Activated CD4-positive, alpha-beta T cell treated with anti-CD3 and anti-CD28 coated beads, Interleukin-2, amount 50 U/mL, for 4 hours (primary cell): ENCODE measurements at places on chromosomes 4 and X.
A peak's percentile ranks its signal among the peaks of the same experiment; 100 is the strongest.

GRCh38 chr4:186848437-186848836 lies 124.8 kb upstream of the FAT1 start:
- DNase-seq: no peak

DNA sequence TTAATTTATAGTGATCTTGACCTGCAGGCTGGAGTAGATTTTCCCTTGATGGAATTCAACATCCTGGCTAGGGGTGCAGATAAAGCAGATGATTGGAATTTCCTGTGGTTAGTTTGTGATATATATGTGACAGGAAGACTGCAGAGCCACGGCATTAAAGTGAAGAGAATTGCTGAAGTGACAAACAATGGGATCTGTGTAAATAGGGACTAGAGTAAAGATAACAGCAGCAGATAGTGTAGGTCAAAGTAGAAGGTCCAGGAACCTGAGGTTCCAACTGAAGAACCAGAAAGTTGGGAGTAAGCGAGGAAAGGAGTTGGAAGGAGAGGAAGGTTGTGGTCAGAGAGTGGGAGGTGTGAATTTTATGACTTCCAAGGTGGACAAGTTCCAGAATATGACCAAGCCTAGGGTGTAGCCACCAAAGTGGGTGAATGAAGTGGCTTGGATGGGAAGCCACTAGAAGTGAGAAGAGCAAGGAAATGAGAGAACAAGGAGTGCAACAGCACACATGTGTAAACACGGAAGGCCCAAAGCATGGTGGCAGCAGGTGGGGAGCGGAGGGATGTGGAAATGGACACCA lies 325.0 kb downstream of the RAB28 start:
- DNase-seq: no peak

DNA sequence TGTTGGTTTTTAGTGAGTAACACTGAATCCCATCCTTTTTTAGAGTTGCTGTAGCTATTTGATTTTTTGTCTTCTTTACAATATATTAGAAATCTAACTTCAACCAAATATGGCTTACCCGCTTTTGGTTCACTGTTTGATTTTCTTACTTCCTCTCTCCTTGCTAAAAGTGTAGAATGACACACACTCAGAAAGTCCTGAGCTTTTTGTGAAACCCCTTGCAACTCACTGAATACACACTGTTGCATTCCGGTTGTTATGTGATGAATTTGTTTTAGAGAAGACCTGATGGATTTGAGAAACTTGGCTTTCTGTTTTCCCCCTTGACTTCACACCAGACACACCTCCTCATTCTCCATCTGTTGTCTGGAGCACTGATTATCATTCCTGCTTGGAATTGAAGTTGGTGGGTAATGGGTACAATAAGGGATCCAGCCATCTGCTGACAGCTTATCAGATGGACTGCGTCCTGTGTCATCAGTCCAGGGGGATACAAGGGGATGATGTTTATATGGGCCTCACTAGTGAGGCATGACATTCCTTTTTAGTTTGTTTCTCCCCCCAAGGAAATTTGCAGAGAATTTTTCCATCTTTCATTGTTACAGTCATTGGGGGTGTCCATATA lies 5.2 kb downstream of the TMEM164 start:
- no peak for DNase-seq

DNA sequence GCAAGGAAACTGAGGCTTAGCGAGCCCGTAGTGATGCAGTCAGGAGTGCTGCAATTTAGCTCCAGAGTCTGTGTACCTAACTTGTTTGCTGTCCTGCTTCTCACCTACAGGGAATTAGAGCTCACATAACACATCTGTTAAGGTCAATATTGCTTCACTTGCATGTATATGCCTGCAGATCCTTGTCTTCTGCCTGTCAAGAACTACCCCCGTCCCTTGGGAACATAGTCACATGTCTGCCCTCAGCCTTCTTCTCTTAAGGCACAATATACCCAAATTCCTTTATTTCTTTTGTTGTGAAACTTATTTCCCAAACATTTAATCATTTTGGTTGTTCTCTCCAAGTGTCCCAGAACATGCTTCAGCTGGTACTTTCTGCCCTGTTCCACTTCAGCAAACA lies 103.3 kb upstream of the LEF1 start:
- DNase-seq: no peak

DNA sequence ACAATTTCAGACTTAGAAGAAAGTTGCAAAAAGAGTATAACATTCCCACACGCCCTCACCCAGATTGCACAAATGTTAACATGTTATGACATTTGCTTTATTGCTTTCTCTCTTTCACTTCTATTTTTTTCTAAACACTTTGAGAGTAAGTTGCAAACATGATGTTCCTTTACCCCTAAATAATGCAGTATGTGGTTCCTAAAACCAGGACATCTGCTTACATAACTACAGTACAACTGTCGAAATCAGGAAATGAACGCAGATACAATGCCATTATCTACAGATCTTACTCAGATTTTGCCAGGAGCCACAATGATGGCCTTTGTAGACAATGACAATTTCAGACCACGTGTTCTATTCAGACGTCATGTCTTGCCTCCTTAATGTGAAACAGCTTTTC lies 22.4 kb downstream of the SH3TC1 start:
- DNase-seq: no peak

- no peak for DNase-seq
Measured at GRCh38 chr4:76001700-76002099, 5.6 kb downstream of the CXCL9 start.

DNA sequence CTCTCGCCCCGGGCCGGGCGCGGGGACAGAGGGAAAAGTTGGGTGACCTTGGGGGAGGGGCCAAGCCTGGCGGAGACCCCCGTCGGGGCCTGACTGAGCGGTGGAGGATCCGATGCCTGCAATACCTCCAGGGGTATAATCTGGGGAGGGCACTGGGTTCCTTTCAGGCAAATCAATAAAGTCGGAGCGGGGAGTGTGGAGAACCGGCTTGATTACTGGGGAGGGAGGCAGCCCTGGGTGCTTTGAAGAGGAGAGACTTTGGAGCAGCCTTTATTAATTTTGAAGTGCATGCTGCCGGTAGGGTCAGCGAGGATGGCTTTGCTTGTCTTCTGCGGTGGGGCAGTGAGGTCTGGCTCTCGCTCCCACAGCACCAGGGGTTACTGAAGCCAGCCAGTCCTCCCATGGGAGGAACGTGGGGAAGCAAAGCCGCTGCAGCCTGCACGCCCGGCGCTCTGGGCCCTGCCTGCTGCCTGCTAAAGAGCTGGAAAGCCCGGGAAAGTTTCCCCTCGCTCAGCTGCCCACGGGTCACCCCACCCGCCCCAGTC lies 403 bp upstream of the LGI2 start:
- no peak for DNase-seq

DNA sequence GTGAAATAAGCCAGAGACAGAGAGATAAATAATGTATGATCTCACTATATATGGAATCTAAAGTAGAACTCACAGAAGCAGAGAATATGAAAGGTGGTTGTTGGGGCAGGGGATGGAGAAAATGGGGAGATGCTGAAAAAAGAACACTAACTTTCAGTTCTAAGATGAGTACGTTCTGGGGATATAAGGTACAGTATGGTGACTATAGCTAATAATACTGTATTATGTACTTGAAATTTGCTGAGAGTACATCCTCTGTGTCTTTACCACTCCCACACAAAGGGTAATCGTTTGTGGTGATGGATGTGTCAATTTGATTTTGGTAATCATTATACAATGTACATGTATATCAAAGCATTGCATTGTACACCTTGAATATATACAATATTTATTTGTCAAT lies 6.6 kb downstream of the FBXL5 start:
- no peak for DNase-seq

- DNase-seq: no peak
Measured at GRCh38 chrX:129540722-129541184, 694 bp downstream of the OCRL start.

DNA sequence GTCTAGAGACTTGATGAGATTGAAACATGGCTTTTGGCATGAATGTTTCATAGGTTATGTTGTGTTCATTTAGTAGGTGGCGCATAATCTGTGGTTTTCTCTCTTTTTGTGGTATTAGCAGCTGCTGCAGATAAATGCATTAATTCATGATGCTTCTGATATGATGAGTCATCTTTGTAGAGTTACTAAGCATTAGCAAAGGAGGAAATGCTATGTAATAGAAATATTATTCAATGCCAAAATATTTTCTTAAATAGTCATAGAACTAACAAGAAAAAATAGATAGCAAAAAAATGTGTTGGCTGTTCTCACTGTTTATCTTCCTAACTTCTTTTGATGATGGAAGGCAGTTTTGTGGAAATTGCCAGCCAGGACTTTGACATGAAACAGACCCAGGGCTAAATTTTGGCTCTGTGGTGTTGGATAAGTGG lies 3.6 kb downstream of the ZXDB start:
- DNase-seq: no peak

DNA sequence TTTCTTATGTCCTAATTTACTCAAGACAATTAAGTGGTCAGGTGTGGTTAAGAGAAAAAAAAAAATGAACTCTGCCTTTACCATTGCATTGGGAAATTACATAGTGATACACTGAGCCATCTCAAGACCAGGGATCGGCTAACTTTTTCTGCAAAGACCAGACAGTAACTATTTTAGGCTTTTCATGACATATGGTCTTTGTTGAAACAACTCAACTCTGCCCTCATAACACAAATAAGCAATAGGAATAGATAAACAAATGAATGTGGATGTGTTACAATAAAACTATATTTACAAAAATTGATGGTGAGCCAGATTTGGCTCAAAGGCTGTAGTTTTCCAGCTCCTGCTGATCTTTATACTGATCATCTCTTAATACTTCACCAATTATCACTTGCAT lies 632.6 kb upstream of the INTU start:
- DNase-seq: no peak

DNA sequence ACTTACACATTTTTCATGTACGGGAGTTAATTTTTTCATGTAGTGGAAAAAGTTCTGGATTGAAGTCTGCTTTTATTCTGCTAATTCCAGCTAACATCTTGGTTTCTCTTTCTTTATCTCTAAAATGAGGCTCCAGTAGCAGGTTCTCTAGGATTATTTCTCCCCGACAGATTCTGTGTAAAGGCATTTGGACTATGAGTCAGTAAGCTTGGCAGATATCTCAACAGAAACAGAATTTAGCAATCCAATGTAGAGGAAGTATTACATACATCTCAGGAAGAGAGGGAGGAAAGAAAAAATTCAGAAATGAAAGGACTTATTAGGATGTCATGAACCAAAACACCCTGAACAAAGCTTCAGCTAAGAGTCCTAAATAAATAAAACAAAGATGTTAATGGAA lies 1682.3 kb upstream of the TENM3 start:
- DNase-seq: no peak

GRCh38 chr4:60562334-60562733 lies 637.8 kb upstream of the ADGRL3 start:
- DNase-seq: no peak

DNA sequence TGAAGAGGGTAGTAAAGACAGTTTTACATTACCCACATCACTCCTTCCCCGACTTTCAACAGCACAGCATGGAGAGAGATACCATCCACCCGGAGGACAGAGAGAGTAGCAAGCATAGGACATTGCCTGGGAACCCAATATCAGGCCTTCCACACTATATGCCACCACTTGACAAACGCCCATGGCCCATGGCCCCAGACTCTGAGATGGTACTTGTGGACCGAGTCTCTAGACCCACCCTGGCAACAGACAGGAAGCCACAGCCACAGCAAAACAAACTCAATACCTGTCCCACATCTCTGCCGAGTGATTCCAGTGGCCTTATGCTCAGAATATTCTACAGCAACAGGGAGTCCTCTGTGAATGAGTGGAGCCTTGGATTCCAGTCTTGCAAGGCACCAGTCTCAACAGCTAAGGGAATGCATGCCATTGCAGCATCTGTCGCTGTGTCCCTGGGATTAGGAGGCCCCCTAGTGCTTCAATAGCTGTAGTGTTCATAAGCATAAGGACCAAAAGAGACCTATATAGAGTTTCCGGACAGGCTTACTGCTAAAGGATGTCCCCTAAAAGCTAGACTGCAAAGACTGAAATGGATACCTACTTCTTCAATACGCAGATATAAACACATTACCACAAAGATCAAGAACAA lies 14.7 kb upstream of the CT55 start:
- peak; percentile 21 for DNase-seq

DNA sequence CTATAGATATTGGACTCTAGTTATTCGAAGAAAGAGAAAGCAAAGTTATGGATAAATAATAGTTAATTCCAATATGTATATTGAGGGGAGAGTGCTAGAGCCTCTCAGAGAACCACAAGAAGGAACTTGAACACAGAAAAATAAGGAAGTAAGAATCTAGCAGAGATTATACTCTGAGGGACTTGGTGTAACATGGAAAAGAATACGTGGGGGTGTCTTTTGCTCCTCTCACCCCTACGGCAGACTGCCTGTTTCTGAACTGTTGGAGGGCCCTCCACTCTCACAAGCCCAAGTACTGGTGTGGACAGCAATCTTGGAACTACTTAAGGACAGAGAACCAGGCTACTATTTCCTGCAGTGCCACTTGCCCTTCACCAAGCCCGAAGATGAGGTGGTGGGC lies 1174.4 kb upstream of the PCDH10 start:
- DNase-seq: no peak

GRCh38 chr4:127284236-127284635 lies 348.5 kb upstream of the INTU start:
- no peak for DNase-seq

- no peak for DNase-seq
Measured at GRCh38 chr4:89099034-89099433, 12.3 kb upstream of the TIGD2 start.

DNA sequence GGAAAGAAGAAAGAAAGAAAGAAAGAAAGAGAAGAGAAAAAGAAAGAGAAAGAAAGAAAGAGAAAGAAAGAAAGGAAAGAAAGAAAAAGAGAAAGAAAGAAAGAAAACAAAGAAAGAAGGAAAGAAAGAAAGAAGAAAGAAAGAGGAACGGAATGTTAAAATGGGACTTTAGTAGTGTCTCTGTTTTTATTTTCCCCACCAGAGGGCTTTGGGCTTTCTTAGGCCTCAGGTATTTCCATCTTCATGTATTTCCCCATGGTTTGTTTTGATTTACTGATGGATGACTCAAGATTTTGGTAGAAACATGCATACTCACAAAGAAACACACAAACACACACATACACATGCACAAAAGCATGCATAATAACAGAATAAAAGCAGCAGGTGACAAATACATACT lies 181.2 kb downstream of the AFF2 start:
- DNase-seq: no peak

DNA sequence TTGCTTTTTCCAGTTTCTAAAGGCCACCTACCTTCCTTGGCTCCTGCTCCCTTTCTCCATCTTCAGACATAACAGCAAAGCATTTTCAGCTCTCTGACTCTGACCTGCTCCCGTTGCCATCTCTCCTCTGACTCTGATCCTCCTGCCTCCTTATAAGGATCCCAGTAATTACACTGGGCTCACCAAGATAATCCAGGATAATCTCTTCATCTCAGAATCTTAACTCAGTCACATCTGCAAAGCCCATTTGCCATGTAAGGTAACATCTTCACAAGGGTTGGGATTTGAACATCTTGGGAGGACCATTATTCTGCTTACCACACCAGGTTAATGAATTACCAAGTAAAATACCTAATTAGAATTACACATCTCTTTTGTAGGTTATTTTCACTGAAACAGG lies 41.3 kb upstream of the MAGED1 start:
- no peak for DNase-seq

GRCh38 chr4:7104366-7105031 lies 36.6 kb upstream of the GRPEL1 start:
- no peak for DNase-seq
